ENCODE measurements at places on chromosomes 12 and 14.

GRCh38 chr14:54226103-54226502 lies 170.7 kb upstream of the CDKN3 start:
- no peak for DNase-seq

GRCh38 chr12:1933342-1934051 lies 15.0 kb upstream of the CACNA2D4 start:
- DNase-seq: no peak

GRCh38 chr12:10554228-10554755 lies 48.6 kb downstream of the EIF2S3B start:
- DNase-seq: no peak

DNA sequence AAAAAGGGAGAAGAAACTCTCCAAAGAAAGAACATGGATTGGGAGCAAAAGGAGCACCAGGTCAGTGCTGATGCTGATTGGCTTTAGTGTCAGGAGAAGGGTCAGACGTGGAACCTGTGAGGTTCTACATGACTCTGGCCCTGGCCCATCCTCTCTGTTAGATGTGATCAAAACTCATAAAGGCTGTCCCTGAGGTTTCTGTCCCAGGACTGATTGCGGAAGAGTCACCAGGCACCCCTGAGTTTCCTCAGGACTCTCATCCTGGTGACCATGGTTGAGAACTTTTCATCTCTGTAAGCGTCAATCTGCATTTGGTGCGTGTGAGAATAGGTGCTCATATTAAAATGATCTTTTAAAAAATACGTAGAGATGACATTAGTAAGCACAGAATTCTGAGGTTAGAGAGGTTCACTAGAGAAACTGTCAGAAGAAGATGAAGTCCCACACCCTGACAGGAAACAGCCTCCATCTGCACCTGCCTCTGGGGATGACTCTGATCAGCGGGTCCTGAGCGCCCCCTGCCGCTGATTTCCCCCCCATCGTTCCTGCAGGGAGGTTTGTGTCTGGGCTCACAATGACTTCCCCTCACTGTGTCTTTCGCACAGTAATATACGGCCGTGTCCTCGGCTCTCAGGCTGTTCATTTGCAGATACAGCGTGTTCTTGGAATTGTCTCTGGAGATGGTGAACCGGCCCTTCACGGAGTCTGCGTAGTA lies 741.8 kb downstream of the TMEM121 start:
- DNase-seq: peak; percentile 86

DNA sequence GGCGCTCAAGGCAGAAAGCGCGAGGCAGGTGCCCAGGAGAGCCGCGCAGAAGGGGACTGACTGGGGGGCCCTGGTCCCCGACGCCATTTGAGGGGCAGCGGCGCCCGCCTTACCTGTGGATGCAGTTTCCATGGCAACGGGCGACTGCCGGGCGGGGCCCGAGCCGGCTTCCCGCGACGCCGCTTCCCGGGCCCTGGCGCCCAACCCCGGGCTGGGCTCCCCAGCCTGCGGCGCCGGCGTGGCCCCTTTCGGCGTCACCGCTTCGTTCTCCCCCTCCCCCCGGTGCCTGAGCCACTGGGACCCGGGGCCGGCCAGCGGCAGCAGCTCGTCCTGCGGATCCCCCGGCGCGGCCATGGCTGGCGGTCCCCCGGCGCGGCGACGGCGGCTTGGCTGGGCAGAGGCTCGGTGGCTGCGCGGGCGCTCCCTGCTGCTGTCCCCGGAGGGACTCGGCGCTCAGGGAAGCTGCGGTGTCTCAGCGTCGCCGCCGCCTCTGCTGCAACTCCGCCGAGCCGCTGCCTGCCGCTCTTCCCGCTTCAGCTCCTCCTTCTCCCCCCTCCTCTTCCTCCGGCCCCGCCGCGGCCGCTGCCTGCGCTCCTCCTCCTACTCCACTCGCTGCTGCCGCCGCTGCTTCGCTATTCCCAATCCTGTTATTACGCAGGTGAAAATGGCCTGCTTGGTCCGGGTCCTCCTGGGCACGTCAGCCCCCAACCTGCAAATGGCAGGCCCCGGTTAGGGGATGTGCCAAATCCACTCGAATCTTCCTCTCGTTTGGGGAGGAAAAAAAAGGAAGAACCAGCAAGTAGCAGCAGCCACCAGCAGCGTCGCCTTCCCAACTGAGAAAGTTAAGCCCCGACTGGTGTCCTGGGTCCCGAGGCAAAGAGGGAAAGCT lies at the start of gene RTN1:
TSS of gene RTN1 (minus strand) at position 500 of the 889 bp plus-strand sequence. CDS start at position 354, 146 bp downstream.
- no peak for DNase-seq

GRCh38 chr14:20387576-20387975 lies 25.7 kb downstream of the TEP1 start:
- no peak for DNase-seq

- no peak for DNase-seq
These were observed 100.5 kb downstream of the ZNF664 start for GRCh38 chr12:124073356-124074035.

DNA sequence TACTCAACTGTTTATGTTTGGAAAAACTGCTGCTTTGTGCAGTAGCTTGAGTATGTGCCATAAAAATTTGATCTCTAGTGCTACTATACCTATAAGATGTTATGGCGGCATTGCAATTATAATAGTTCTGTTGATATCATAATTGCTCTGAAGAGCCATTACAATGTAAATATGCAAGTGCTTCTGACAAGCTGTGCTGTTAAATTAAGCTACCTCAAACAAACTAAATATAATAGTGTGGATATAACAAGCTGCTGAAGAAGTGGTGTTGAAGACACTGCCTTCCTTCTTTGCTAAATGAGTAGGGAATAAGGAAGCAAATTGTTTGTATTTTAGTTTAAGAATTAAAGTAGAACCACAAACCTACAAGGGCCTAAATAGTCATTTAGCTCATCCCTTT lies 301.0 kb upstream of the MIS18BP1 start:
- DNase-seq: no peak

- no peak for DNase-seq
These were observed 154.5 kb downstream of the MON2 start for GRCh38 chr12:62621101-62621638.

DNA sequence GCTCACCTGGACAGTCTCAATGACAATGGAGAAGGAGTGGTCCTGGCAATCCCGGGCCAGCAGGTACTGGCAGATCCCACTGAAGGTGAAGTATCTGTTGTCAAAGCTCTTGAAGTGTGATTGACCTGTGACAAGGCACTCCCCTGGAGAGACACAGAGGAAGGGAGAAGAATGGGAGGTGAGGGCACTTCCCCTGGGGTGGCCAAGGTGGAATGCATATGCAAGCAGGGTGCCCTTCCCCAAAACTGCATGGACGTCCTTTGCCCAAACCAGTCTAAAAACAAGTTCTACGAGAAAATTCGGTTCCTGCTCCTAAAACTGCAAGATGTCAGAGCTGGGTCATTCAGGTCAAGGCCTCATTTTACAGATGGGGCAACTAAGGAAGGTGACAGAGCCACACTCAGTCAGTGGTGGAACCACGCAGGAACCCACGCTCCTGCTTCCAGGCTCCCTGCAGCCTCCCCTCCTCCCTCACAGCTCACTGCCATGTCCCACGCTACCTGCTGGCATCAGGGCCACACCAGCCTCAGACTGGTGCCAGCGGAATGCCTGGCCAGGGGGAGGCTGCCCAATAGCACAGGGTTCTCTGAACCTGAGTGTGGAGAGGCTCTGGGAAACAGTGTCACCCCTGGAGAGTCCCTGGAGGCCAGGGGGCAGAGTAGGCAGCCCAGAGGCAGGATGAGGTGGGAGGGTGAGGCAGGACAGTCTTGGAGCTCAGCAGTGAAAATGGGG lies 59.2 kb downstream of the VWF start:
- no peak for DNase-seq

- DNase-seq: no peak
These were observed 12.9 kb downstream of the C14orf93 start for GRCh38 chr14:22996768-22997654.

- DNase-seq: no peak
These were observed 146.6 kb downstream of the DPY19L2 start for GRCh38 chr12:63521706-63522105.

GRCh38 chr12:69913526-69913925 lies 88.5 kb downstream of the MYRFL start:
- no peak for DNase-seq

GRCh38 chr14:60656686-60657455 lies 7.6 kb upstream of the SIX1 start:
- no peak for DNase-seq

DNA sequence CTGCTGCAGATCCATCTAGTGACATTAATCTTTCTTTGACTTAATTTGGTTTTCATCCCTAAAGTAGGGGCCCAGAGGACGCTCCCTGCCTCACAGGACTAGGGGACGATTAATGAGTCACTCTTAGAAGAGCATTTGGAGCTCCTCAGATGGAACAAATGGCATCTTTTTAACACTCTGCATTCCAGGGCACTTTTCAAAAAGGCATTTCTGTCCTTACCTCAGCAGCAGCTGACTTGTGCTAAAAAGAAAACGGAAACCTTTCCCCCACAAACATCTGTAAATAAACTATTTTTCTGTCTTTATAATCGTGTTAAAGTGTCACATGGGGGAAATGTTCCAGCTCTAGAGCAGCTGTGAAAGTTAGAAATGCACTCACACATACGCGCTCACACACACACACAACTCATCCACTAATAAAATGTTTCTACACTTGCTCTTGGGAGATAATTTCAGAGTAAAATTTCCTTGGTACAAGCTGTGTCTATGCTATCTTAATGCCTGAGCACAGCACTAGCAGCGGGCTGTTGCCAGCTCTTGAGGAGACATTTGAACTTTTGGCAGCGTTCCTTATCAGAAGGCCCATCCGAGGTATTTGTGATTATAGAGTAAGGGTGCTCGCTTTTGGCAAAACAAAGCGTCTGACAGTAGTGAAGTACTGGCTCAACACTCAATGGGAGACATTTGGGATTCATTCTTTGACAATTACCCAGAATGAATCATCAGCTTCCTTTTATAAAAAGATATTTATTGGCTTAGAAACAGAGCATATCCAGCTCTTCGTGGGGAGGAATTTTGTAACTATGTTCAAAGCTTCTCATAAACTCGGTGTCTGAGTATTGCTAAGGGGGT lies 141.3 kb downstream of the PLXNC1 start:
- DNase-seq: no peak

DNA sequence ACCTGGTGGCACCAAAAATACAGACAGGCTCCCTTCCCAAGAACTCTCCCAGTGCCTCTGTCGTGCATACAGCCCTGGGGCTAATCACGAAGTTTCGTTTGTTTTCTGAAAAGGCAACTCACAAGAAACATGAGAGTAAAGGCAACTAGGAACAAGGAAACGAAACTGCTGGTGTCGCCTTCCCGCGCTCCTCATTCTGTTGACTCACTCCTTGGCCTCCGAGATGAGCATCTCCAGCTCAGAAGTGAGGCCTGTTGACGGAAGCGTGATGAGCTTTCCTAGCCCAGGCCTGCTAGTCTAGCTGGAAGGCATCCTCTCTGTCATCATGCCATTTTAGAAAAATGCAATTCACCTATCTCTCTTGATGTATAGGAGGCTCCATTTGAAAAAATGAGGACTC lies 50.5 kb downstream of the TTC9 start:
- no peak for DNase-seq

DNA sequence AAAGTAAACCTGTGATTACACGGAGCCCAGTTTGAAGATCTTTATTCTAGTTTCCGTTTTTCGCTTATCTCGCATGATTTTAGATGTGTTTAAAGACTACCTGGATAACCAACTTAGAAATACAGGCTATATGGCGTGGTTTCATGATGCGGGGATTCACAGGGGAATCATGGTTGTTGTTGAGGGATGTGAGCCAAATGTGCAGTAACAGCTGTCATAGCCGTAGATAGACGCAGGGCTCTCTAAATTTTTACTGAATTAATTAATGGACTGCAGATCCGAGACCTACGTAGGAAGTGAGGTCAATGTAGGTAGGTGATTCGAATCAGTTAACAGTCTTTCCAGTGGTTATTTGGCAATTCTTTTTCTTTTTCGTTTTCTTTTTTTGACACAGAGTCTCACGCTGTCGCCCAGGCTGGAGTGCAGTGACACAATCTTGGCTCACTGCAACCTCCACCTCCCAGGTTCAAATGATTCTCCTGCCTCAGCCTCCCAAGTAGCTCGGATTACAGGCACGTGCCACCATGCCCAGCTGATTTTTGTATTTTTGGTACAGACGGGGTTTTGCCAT lies 144.9 kb upstream of the AMIGO2 start:
- DNase-seq: no peak

GRCh38 chr12:90003688-90004087 lies 295.1 kb upstream of the ATP2B1 start:
- no peak for DNase-seq

GRCh38 chr14:35336494-35337268 lies 44.5 kb downstream of the PSMA6 start:
- no peak for DNase-seq

GRCh38 chr12:54428050-54429013 lies 9.3 kb upstream of the ITGA5 start:
- DNase-seq: no peak

DNA sequence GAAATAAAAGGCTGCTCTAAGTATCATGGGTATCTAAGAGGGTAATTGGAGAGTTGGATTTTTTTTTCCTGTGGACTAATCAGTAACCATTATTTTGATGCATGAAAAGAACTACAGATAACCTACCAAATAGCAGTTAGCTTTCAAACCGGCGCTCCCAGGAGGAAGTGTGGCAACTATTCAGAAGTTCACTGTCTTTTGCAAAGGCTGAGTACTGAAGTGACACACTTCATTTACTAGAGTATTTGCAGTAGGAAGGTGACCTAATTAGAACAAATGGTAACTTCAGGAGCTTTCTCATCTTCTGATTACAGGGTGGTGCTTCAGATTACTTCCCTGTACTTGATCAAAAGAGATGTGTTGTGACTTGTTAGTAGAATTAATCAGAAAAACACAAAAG lies 87.7 kb downstream of the PELI2 start:
- DNase-seq: no peak

- DNase-seq: no peak
These were observed 322.1 kb upstream of the RGS6 start for GRCh38 chr14:71610149-71610548.

DNA sequence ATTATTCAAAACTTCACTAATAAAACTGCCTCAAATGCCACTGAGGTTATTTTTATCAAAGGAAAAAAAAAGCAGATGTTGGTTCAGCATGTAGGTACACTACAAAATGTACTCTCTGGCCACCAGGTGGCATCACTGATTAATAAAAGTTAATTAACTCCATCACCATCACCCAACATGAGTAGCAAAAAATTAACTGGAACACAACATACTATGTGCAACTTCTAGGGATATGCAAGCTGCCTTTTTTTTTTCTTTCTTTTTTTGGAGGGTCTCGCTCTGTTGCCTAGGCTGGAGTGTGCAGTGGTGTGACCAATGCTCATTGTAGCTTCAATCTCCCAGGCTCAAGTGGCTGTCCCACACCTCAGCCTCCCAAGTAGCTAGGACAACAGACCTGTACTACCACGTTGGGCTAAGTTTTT lies 43.8 kb upstream of the NR2C1 start:
- DNase-seq: peak; percentile 59
